ENCODE measurements at places on chromosomes 1 and 21.

DNA sequence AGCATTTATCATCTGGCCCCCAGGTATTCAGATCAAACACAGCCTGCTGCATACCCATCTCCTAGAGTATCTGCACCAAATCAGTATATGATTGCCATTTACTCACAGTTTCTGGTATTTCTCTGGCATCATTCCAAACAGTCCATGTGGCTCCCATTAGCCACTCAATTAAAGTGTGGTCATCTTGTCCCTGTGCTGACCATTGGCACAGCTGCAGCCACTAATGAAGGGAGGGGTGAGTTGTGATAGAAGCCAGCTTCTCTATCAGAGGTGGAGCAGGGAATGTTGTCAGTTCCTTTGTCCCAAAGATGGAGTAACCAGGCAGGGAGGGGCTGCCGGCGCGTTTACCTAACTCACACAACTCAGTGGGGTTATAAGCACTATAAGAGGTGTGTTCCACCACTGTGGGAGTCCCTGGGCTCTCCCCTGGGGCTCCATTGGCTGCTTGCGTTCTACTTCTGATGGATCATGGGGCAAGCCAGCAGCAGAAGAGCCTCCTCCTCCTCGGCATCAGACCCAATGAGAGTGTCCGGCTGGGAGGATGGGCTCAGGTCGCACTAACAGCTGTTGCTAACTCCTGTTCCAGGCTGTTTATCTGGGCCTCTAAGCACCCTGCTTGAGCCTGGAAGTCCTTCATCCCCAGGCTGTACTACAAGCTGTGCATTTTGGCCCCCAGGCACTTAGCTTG is 108.6 kb downstream of the GDAP2 start:
- DNase-seq: peak; percentile 51

- DNase-seq: peak; percentile 46
Measured at GRCh38 chr1:34800214-34800613, 7.4 kb downstream of the GJA4 start.

DNA sequence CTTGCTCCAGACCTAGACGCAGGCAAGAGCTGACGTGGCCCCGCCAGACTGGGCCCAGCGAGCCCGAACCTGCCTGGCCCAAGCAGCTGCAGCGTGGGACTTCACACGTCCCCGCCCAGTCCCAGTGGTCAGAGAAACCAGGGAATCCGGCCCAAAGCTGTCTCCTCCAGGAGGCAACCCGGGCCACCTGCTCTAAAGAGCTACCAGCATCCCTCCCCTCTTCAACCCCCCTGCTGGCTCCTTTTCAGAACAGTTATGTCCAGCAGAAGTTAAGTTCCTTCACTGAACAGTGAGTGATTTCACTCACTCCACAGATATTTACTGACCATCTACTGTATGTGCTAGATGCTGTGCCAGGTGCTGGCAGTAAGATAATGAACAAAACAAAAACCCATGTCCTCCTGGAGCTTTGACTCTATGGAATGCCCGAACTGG is 2.1 kb upstream of the EFNA1 start:
- peak; percentile 9 for DNase-seq

DNA sequence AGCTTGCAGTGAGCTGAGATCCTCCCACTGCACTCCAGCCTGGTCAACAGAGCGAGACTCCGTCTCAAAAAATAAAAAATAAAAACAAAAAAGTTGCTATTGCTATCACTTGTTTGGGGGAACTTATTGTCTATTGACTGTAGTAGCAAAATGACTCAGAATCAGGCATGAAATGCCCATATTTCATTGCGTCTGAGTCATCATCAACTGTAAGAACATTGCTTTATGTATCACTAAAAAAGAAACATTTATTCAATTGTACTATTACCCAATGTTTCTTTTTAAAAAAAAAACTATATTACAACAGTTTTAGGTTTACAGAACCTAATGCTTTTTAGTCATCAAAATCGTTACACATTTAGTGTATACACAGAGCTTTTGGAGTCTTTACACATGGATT is 91.0 kb upstream of the FMN2 start:
- DNase-seq: peak; percentile 92

DNA sequence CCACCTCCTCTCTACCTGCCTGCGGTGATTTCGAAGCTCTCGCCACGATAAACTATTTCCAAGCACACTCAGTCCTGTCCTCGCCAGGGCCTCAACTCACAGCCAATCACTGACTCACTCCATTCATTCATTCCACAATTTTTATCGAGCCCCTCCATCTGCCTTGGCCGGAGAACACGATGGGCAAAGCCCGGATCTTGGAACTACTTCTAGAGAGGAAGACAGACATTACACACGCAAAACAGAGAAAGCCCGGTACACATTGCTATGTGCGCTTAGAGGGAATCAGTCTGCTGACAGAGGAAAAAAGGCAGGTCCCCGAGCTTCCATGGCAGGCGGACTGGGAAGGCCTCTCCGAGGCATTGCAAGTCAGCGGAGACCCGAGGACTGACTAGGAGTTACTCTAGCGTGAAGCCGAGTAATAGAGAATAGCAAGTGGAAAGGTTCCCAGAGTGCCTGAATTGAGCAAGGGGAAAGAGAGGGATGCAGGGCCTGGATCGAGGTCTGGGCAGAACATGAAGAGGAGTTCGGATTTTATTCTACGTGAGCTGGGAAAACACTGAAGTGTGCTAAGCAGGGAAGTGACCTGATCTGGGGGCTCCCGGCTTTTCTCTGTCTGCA is 54.2 kb upstream of the DNAJC6 start:
- DNase-seq: peak; percentile 49

DNA sequence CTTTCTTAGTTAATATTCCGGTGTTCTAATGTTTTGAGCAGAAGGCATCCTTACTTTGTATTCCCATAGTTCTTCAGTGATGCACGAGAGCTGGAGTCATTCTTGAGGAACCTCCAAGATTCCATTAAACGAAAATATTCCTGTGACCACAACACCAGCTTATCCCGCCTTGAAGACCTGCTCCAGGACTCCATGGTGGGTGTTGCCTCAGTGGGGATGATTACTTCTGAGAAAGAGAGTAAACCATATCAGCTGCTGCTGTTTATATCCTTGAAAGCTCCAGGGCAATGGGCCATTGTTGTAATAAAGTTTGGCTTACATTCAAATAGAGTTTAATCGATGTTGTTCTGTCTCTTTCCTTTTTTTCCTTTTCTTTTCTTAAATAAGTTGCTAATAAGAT is 93.1 kb downstream of the MACF1 start:
- DNase-seq: no peak

DNA sequence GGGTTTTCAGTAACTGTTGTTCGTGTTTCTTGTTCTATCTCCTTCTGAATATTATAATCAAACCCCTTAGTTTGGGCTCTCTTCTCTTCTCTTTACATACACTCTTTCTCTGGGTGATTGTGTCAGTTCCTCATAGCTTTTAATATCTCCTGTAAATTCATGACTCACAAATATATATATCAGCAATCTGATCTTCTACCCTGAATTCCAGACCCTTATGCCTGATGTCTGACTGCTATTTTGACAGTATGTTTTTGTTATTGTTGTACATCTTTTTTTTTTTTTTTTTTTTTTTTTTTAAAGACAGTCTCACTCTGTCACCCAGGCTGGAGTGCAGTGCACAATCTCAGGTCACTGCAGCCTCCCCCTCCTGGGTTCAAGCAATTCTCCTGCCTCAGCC is 70.8 kb upstream of the MPC2 start:
- no peak for DNase-seq

GRCh38 chr1:30962609-30963508 is 54.3 kb upstream of the SDC3 start:
- DNase-seq: no peak

DNA sequence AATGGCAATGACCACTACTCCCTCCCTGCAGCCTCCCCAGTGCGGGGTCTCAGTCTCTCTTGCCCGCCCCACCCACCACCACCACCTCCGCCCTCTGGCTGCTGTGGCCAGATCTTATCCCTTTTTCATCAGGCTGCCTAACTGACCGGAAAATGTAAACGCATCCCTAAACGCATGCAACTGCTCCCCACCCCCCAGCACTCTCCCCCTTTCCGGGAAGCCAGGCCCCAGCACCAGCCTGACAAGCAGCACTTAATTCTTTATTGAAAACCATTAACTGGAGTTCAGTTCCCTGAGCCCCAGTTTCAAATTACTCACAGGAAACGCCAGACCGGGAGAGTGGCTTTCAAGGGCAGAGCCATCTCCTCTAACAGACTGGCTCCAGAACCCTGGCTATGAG is 147.7 kb downstream of the DMRTA2 start:
- no peak for DNase-seq

DNA sequence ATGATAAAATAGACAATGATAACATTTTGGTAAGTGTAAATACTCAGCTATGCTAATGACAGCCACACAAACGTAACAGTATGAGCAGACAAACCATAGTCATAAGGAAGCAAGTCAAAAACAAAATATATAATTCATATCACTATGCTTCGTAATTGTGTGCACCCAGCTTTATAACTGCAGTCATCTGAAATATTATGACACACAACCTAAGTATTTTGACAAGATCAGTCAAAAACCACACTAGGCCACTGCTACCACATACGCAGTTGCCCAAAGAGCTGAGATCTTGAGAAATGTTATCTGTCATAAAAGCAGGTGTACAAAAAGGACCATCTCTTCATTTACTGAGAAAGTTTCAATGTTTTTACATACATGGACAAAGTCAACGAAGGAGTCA is 26.0 kb downstream of the RNASEL start:
- peak; percentile 4 for DNase-seq

GRCh38 chr1:64474665-64475439 is 4.9 kb downstream of the CACHD1 start:
- DNase-seq: no peak

DNA sequence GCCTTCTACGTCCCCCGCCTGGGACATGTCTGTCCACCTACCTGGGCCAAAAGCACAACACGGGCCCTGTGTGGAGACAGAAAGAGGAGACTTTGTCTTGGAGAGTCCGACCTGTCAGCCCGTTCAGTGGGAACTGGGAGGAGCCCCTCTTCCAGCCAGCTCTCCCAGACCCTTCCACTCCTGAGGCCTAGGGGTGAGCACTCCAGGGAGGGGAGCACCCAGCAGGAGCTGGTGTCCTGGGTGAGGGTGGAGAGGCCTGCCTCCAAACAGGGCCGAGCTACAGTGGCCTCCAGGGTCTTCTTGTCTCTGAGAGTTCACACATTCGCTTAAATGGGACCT is 546 bp downstream of the SPOCD1 start:
- no peak for DNase-seq

DNA sequence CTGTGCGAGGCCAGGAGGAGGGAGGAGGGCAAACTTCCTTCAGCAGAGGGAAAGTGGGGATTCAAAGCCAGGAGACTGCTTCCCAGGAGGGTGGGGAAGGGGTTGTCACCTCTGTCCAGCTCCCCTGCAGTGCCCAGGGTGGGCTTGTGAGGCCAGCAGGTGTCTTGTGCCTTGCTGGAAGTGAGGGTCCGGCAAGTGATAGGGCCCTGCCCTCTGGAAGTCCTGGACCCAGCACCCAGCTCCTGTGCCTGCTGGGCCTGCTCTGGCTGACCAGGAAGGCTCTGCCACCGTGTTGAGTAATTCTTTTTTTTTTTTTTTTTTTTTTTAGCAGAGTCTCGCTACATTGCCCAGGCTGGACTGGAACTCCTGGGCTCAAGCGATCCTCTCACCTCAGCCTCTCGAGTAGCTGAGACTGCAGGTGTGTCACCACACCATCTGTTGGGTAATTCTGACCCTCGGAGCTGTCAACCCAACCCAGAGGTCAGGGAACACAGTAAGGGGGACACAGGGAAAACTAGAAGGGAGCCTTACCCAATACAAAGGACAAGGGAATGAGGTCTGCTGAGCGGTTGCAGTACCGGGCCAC is 1.0 kb downstream of the BEST4 start:
- no peak for DNase-seq

GRCh38 chr1:99580451-99580850 is 65.5 kb upstream of the PALMD start:
- DNase-seq: no peak

GRCh38 chr21:16674949-16675348 is 837.9 kb upstream of the CXADR start:
- DNase-seq: no peak

DNA sequence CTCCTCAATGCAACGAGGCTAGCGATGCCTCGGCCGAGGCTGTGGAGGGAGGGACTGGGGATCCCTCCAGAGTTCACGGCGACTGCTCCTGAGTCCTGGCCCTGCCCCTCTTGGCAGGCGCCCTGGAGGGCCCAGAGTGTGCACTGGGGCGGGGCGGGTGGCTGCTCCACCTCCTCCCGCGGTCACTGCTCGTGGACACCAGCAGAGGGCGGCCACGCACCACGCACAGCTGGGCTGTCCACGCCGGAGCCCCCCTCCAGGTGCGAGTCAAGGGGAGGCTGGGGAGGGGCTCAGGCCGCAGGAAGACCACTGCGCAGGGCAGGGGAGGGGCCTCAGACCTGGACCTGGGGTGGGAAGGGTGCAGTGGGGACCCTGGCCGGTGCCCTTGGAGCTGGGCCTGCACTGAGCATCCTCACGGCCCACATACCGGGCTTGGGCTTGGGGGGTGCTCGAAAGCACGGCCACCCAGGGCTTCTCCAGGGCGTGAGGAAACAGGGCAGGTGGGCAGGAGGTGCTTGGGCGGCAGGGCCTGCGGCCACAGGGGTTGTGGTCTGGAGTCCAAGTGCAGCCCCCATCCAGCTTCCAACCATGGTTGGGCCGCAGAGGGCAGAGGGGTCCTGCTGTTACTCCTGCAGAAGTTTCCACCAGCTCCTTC is 20.6 kb upstream of the TTC34 start:
- no peak for DNase-seq

All from ELR (cell line).